CD8-positive, alpha-beta T cell (primary cell): ENCODE measurements at places on chromosomes 1 and 21.
A peak's percentile ranks its signal among the peaks of the same experiment; 100 is the strongest.

DNA sequence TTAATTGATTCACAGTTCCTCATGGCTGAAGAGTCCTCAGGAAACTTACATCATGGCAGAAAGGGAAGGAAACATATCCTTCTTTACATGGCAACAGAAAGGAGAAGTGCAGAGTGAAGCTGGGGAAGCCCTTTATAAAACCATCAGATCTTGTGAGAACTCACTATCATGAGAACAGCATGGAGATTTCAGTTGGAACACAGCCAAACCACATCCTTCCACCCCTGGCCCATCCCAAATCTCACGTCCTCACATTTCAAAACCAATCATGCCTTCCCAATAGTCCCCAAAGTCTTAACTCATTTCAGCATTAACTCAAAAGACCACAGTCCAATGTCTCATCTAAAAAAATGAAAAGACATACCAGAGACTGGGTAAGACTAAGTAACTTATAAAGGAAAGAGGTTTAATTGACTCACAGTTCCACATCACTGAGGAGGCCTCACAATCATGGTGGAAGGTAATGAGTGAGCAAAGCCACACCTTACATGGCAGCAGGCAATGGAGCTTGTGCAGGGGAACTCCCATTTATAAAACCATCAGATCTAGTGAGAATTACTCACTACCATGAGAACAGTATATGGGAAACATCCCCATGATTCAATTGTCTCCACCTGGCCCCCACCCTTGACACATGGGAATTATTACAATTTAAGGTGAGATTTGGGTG, 105.2 kb downstream of the MRPL39 start:
- DNase-seq: peak; percentile 16

DNA sequence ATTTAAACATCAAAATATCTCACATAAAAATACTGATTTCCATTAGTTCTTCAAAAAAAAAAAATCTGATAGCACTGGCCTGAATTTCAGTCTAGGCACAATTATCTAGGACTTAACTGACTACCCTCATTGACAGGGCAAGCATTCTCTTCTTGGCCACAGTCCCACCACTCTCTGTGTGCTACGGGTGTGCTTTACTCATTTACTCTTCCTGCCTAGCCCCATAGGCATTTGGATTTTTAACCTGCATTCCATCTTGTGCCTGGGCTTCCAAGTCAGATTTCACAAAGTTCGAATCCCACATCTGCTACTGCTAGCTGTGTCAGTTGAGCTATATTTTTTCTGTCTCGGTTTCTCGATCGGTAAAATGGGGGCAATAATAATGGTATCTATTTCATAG, 38.0 kb downstream of the PTPN14 start:
- no peak for DNase-seq

- DNase-seq: peak; percentile 66
These were observed 1.2 kb upstream of the ARHGEF16 start for GRCh38 chr1:3453203-3453761.

DNA sequence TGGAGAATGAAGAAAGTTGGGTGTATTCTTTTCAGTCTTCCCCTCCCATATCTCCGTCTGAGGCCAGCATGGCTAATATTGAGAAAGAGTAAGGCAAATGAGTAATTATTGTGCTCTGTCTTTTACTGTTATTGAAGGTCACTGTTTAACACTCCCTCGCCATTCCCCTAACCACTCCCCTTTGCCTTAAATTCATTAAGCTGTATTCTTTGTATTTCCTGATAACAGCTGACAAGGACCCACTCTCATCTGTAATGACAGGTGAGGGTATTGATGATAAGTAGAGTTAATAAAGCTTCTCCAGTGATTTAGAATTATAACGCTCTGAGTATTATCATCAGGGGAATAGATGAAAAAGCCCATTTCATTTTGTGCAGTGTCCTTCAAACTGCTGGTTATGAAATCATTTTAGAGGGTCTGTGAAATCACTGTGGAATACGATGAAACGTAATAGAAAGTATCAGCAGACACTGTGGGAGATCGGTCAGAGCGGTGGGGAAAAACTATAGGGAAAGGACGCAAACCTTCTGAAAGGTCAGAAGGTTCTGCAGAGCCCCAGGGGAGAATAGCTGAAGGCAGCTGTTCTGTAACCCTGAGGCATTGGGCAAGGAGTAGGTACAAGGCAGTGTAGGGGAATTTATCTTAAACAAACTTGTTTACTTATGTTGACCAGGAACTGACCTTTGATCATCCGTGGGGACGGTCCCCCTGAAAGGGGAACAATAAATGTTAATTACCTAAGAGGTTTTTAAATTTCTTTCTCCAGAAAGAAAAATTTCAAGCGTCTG, 46.3 kb upstream of the CACYBP start:
- DNase-seq: no peak

DNA sequence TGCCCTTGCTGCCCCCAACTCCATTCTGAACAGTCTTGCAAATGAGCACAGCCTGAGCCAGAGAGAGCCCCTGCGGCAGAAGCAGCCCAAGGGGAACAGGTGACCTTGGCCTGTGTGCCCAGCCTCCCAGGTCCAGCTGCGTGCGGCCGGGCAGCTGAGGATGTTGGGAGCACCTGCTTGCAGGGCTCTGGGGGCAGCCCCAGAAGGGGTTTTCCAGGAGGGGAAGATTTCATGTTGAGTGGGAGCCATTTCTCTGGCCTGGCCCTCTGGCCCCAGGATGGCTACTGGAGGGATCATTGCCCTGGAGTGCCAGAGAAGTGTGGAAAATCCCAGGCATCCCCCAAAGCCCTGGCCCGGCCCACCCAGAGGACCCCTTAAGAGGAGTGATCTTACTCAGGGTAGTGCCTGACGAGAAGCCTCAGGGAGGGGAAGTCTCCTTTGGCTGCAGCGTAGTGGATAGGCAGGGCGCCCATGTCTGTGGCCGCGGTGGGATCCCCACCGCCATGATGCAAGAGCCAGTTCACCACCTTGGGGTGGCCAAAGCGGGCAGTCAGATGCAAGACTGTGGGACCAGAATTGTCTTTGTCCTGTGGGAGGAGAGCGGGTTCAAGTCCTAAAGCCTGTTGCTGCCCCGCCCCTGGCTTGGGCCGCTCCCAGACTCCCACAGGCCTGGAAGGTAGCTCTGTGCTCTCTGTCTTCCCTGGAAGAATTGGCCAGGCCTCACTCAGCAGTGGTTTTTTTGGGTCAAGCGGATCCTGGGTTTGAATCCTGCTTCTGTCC, 20.6 kb upstream of the RNU1-4 start:
- no peak for DNase-seq

DNA sequence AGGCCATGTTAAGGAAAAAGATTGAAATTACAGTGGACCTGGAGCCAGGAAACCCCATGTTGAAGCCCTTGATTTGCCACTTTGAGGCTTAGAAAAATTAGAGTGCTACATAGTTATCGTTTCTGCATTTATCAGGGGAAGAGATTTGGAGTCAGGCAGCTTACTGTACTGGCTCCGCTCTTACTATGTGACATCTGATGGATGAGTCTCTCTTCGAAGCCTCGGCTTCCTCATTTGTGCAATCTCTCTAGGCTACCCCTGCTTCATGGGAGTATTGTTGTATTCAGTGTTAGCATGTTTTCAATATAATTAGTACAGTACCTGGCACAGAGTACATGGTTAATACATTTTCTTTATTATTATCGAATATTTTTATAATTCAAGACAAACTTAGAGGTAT, 480.4 kb upstream of the USP24 start:
- DNase-seq: no peak

GRCh38 chr1:205108464-205108863, 13.3 kb downstream of the RBBP5 start:
- no peak for DNase-seq
